ENCODE measurements at places on chromosomes 2 and 18. TPM values are rescaled to one million over a fixed set of nuclear protein-coding genes. Genes with fewer than 3 reads are reported as not detected.

- DNase-seq, result no peak
These were observed 11.2 kb downstream of the SLC40A1 start for GRCh38 chr2:189569295-189569910.

Gene SUCLG1
- polyA plus RNA-seq, result 273 TPM

- DNase-seq, result no peak
These were observed 15.8 kb downstream of the C18orf63 start for GRCh38 chr18:74331404-74331803.

Gene FBXO36
- 2.6 TPM for polyA plus RNA-seq

- DNase-seq, result peak; percentile 16
These were observed 165.0 kb upstream of the CCDC68 start for GRCh38 chr18:55124078-55124763.

DNA sequence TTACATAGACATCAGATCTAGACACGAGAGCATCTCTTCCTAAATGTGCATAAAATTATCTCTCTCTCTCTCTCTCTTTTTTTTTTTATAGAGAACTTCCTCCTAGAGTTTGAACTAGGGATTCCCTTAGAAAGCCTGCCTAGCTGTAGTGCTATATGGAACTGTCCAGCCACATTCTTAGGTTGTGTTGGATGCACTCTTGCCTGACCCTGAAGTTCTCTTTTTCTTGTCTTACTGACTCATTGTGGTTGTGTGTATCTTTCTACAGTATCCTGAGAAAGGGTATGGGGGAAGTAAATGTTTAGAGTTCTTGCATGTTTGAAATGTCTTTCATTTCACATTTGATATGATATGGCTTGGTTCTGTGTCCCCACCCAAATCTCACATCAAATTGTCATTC is 368.2 kb downstream of the CDH2 start:
- DNase-seq, result no peak
